NB4 (cell line): ENCODE measurements at places on chromosomes 5 and 9.

DNA sequence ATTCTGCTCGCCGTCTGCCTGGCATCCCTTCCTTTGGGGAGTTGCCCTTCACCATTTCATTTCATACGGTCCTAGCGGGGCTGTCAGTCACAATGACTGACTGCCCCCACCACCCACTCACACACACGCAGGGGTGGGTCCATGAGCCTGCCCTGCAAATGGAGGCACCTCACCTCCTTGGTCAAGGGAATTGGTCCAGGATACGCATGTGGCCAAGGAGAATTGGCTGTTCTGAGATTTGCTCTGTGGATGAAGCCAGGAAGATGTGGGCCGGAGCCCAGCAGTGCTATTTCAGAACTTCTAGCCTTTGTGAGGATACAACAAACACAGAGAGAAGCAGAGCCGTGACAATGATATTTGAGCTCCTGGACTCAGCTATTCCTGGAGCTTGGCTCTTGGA lies 17.0 kb downstream of the C1QTNF2 start:
- DNase-seq: no peak

GRCh38 chr9:111937781-111938426 lies 41.3 kb downstream of the UGCG start:
- DNase-seq: peak; percentile 79

- DNase-seq: no peak
These were observed 46.6 kb downstream of the ANGPTL2 start for GRCh38 chr9:127075624-127076372.

GRCh38 chr5:122458278-122458872 lies 146.3 kb downstream of the SNCAIP start:
- peak; percentile 24 for DNase-seq

DNA sequence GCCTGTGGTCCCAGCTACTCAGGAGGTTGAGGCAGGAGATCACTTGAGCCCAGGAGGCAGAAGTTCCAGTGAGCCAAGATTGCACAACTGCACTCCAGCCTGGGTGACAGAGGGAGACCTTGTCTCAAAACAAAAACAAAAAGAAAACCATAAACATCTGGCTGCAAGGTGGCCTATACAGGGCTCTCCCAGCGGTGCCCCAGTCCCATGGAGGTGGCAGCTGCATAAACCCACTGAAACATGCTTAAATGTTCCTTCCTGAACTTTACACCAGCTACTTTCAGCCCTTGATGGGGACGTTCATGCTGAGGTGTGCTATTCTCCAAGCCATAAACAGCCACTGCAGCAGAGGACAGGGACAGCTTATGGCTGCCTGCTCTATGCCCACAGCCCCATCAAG lies 35.6 kb downstream of the DROSHA start:
- no peak for DNase-seq

DNA sequence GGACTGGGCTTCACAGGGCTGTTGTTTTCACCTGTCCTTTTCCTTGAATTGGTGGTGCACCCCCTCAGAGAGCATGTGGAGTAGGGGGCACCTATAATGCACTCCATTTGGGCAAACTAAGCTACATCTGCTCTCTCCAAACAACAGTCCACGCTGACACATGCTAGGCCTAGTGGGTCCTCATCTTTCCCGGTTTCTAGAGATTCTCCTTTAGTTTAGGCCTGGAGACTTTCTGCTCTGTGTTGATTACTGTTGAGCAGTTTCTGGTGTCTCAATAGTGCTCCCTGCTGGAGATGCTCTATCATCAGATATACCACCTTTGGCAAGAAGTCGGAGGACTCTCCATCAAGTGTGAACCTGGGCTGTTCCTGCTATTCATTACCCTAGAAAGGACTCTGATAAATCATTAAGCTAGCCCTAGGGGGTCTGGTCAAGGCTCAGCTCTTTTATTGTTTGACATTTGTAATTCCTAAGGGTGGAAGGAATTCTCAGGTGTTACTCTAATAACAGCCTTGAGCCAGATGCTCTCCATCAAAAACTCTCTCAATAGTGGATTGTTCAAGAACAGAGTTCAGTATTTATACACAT lies 64.0 kb upstream of the FYB1 start:
- DNase-seq: peak; percentile 81

DNA sequence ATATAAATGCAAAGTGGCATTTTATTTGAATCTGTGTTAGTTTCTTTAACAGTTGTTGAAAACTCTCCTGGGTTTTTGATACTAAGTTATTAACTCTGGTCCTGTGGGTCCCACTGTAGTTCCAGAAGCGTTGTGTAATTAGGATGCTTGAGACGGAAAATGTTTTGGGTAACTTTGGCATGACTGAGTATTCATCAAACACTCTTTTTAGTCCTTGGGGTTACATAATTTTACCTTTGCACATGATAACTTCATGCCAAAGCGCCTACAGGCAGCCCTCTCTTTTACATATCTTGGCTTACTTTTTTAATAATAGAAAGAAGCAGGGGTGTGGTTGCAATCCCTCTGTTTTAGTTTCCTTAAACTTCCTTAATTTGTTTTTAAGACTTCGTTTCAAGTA lies 12.2 kb downstream of the CSNK1G3 start:
- DNase-seq: no peak

GRCh38 chr5:74248576-74248975 lies 392.0 kb downstream of the ENC1 start:
- no peak for DNase-seq

GRCh38 chr5:163379298-163380155 lies 57.9 kb upstream of the CCNG1 start:
- peak; percentile 74 for DNase-seq

GRCh38 chr9:133991214-133991921 lies 756 bp downstream of the VAV2 start:
- no peak for DNase-seq

DNA sequence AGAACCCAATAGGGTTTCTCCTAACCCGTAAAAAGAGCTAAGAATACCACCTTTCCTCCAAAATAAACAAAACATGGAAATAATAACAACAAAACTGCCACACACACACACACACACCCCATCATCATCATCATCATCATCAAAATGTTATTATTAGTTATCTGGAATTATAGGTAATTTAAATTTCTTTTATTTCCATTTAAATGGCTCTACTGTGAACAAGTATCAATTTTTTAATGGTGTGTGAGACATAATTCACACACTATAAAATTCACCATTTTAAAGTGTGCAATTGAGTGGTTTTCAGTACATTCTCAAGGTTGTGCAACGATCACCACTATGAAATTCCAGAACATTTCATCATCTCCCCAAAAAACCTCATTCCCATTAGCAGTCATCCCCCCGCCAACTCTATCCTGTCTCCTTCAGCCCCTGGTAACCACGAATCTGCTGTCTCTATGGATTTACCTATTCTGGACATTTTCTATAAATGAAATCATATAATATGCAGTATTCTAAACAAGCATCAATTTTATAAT lies 172.7 kb downstream of the ROR2 start:
- no peak for DNase-seq

- no peak for DNase-seq
These were observed 302.0 kb downstream of the AGTPBP1 start for GRCh38 chr9:85439791-85440190.

GRCh38 chr5:129591508-129592160 lies 131.5 kb downstream of the ADAMTS19 start:
- DNase-seq: no peak

DNA sequence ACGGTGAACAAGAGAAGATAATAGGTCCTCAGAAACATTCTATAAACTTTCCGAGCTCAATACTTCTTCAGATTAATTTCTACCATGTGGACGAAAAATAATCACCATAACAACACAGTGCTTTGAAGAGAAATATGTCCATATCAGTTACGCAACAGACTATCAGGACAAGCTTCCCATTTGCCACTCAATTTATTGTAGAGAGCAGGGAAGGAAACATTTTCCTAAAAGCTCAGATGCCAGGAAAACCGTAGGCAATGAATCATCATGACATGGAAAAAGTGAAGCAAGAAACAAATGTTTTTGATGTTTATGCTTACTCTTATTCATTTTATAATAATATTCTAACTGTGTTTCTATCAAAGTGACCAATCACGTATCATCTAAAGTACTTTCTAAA lies 87.6 kb downstream of the S1PR3 start:
- no peak for DNase-seq

- no peak for DNase-seq
These were observed 268.1 kb downstream of the NTRK2 start for GRCh38 chr9:84937581-84937980.

DNA sequence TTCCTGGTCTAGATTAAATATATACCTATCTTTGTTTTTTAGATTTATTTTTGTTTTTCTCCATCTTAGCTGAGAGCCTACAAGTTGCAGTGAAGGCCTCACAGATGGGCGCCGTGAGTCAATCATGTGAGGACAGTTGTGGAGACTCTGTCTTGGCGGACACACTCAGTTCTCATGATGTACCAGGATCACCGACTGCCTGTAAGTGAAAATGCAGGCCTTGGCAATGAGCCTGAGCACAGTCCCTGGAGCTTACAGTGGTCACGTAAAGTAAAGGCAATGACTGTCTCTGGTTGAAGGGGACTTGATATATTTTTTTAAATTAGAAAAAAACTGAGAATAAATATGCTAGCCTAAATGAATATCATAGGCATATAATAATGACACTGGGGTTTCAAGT lies 271.9 kb downstream of the ARHGEF28 start:
- no peak for DNase-seq

- no peak for DNase-seq
These were observed 13.3 kb downstream of the NUP214 start for GRCh38 chr9:131138676-131139075.

GRCh38 chr9:122978601-122979000 lies 37.8 kb downstream of the RABGAP1 start:
- DNase-seq: no peak

DNA sequence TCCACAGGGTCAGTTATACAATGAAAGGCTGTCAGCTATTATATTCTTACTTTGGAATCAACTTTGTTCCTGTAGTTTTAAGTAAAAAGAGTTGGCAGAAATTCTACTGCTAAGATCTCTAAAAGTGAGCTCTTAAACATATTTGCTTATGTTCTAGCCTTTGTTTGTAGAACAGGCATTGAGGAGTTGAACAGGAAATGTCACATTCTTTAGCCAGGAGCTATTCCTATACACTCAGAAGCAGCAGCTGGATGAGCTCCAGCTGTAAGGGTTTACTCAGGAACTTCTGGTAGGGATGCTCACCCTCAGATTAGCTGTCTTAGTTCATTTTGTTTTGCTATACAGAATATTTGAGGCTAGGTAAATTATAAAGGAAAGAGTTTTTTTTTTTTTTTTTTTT lies 22.4 kb upstream of the SPINK14 start:
- no peak for DNase-seq

- DNase-seq: no peak
These were observed 38.5 kb downstream of the DDX31 start for GRCh38 chr9:132631280-132631679.

GRCh38 chr9:85258823-85259370 lies 482.9 kb downstream of the AGTPBP1 start:
- peak; percentile 69 for DNase-seq

DNA sequence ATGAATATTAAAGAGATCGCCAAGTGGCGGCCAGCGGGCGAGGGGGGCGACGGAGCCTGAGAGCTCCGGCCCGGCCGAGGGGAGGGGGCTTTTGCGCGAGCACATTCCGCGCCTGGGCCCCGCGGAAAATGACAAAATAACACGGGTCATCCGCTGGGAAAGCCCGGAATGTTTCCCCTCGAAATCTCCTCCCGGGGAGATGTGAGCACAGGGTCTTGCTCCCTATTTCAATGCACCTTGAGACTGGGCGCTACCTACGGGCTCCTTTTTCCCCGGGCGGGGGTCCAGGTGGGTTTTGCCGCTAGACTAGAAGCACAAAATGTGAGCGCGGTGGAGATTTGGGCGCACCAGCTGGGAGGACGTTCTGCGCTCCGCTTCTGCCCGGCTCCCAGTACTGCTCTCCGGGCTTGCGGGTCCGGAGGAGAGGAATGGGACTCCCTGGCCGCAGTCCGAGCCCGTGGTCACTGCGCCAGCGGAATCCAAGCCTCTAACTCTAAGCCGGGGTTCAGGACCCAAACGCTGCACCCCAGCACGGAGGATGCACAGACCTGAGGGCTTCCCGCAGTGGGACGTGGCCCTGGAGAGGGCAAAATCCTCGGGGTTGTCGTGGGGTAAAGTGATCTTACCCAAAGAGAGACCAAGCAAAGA lies 2.8 kb upstream of the PRDM12 start:
- no peak for DNase-seq

DNA sequence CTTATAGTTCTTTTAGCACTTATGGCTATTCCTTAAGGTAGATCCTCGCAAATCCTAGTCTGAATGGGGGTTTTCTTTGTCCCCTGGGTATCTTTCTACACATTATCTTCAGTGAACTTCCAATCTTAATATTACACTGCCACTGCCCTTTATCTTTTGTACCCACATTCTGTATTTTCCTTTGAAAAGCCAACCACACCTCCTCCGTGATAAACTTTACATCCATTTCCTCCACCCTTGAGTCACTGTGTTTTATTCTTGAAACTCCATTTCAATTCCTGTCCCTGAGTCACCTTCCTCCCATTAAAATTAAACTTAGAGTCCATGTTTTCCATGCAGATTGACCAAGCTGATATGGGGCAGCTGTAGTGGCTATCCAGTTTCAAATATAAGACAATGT lies 43.2 kb upstream of the RICTOR start:
- no peak for DNase-seq

- no peak for DNase-seq
These were observed 94.6 kb downstream of the PHF2 start for GRCh38 chr9:93671020-93671338.

DNA sequence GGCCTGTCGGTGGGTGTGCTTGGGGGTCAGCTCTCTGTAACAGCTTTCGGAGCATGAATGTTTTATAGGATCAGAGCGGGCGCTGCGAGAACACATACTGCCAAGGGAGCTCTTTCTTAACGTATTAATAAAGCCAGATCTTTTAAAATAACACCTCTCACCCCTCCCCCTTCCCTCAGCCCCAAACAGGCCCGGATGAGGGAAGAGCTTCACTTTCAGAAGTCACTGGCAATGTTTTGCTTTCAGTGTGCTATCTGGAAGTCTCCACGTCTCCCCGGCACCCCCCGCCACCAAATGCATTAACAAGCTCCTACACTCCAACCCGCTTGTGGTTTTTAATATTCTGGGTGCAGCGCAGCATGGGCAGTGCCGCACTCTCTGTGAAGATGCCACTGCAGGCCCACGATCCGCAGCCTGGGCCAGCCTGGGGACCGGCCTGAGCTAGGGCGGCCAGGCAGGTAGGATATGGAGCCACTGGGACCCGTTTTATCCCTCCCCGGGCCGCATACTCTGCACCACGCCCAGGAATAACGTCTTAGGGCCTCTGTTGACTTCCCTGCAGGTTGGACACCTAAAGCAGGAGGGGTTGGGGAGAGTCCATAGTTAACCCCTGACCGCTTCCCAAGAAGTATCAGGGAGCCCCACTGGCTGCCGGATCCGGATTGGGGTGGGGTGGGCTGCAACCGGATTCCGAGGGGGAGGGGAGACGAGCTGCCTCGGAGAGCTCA lies 12.6 kb downstream of the NR2F1 start:
- DNase-seq: no peak

GRCh38 chr9:72188232-72188631 lies 39.0 kb downstream of the GDA start:
- no peak for DNase-seq

DNA sequence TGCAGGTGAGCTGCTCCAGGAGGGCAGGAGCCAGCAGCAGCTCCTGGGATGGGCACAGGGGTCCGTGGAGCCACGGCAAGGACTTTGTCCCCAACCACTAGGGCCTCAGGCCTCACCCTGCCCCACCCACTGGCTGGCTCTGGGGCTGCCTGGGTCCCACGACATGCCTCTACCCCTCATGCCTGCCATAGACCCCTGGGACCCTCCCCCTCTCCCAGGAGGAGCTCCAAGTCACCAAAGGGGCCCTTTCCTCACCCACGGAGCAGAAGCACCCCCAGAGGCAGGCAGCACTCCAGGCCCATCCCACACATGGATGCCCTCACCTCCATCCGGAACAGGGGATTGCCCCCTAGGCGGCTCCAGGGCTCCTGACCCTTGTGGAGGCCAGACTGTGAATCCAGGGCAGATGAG lies 6.5 kb downstream of the ABCA2 start:
- DNase-seq: no peak
